T-helper 9 cell (primary cell): ENCODE measurements at places on chromosomes 11 and 22.

- DNase-seq: no peak
Observed at GRCh38 chr11:72250661-72251464, 6.9 kb upstream of the PHOX2A start.

GRCh38 chr22:32615874-32616564, 141.4 kb downstream of the FBXO7 start:
- DNase-seq: no peak

GRCh38 chr22:39514373-39514973, 5.9 kb upstream of the ATF4 start:
- peak; percentile 44 for DNase-seq

DNA sequence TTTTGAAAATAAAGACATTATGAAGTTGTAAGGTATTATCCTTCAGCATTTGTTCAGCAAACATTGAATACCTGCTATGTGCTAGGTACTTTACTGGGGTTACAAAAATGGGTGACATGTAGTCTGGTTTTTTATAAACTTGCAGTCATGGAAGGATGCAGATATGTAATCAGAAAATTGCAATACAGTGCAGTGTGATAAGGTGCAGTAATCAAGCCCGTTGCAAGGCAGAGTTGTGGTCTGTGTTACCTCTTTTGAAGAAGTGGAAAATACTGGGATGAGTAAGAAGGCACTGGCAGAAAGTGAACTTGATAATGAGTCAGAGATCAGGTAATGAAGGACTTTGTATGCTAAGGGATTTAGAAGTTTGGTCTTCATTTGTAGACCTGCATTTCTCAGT, 8.1 kb downstream of the FBXO7 start:
- no peak for DNase-seq

DNA sequence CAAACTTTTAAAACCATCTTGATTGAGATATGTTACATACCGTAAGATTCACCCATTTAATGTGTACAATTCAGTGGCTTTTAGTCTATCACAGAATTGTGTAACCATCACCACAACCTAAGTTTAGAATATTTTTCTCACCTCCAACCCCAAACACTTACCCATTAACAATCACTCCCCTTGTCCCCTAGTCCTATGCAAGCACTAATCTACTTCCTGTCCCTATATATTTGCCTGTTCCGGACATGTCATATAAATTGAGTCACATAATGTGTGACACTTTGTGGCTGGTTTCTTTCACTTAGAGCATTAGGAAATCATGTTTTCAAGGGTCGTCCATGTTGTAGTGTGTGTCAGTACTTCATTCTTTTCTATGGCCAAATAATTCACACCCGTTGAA, 38.8 kb downstream of the RASSF10 start:
- no peak for DNase-seq

- no peak for DNase-seq
Observed at GRCh38 chr11:87399341-87399740, 361.6 kb downstream of the TMEM135 start.

- DNase-seq: no peak
Observed at GRCh38 chr11:69487849-69488542, 6.5 kb downstream of the LINC01488 start.

DNA sequence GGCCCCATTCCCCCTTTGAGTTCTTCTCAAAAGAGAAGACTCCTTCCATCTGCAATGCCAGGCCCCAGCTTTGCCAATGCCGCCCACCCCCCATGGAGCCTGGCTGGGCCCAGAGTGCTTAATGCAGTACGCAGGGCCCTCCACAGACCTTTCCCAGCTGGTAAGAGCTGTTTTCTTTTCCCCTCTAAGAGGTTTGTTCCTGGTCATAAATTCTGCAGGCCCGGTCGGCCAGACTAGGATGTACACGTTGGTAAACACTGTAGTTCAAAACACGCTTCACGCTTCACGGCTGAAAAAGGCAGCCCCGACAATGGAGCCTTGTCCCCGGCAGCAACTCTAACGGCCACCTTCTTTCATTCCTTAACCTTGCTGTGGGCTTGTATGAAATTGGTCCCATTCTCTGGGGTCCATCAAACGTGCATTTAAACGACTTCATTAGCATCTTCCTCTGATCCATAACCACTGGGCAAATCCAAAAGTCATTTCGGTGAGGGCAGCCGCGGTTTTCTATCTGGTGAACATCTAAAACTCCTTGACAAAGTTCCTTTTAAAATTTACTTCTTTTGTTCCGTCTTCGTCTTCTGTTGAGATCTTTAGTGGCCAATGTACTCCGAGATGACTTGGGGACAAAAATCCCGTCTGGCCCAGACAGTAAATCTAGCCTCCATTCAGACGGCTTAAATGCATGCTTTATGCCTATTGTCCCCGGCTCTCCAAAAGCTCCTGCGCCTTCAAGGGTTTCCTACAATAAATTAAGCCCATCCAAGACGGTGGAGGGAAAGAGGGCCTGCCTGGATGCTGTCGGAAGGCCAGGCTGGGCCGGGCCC, 60.0 kb upstream of the MYEOV start:
- no peak for DNase-seq

DNA sequence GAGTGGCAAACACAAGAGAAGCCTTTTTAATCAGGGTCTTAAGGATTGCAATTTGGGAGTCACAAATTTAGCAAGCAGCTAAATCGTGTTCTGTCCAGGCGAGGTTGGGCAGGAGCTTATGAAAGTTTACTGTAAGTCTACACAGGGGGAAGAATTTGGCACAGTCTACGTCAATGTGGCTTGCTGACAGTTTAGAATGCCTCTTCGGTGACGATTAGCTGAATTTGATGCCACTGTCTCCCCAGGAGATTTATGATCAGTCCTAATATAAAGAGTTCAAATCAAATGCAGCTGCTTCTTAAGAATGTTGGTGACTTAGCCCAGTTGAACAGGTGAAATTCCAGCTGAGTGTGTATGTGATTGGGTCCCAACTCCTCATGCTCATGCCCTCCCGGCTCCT, 114.1 kb upstream of the CLPB start:
- no peak for DNase-seq

DNA sequence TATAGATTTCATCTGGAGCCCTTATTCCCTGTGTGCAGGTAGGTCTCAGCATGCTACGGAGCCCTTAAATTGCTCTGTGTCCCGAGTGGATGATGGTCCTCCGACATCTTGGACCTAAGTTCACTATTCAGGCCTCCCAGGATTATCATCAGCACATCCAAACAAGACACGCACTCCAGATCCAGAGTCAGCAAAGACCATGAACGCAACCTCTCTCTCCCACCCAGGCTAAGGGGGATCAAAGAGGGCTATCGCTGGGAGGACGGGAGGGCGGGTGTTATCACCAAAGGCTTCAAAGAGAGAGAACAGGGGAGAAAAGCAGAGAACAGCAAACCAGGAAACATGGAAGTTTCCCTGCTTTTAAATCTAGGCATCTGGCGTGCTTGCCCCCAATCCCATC, 659.4 kb downstream of the TBC1D22A start:
- no peak for DNase-seq

DNA sequence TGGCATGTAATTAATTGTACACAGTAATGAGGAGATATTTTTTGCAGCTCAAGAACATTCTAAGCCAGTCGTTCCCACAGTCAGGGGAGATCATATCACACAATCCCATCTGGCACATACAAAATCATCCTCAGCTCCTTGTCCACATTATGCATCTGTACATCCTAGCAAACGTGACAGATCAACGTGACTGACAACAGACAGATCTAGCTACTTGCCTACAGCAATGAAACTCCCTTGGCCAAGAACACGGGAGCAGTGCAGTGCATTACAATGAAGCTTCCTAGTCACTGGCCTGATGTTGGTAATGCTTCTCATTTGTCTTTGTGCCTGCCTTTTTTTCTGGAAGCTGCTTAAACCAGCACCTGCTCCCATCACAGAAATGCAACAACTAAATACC, 24.5 kb upstream of the GUCY1A2 start:
- DNase-seq: no peak

DNA sequence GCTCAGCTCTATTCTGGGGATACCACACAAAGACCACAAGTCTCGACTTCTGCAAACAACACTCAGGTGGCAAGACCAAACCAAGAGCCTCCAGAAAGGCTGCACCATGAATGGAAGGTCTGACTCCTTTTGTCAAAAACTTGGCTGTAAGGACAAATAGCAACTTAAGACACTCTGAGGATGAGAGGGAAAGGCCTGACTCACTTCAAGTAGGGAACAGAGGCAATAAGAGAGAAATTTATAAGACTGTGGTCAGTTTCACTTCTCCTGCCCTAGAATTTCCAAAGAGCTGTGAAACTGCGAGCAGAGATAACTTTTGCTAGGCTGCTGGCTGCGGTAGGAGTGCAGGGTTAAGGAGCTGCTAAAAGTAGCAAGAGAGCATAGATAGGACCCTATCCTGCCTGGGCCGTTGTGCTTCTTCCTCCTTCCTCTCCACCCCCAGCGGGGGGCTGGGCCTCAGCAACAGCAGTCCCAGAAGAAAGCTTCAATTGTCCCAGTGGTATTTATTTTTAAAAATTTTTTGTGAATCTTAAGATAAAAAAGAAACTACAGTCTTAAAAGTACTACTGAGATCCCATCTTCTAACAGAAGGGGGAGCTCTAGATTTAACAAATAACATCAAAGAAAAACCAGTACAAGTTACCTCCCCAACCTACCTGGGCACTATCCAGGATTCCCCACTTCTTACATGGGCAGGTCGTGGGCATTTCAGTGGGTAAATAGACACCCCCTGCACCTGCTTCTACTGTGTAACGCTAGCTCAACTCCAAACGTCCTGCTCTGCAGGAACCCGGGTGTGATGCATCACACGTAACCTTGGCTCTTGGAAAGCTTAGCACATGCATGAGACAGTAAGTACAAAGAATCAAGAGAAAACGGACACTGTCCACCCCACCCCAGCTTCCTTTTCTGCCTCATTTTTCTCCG, 66.4 kb downstream of the SGSM3 start:
- no peak for DNase-seq

GRCh38 chr22:46563381-46564083, 26.1 kb upstream of the CELSR1 start:
- DNase-seq: peak; percentile 75

GRCh38 chr11:108559340-108559739, 34.2 kb downstream of the EXPH5 start:
- no peak for DNase-seq

DNA sequence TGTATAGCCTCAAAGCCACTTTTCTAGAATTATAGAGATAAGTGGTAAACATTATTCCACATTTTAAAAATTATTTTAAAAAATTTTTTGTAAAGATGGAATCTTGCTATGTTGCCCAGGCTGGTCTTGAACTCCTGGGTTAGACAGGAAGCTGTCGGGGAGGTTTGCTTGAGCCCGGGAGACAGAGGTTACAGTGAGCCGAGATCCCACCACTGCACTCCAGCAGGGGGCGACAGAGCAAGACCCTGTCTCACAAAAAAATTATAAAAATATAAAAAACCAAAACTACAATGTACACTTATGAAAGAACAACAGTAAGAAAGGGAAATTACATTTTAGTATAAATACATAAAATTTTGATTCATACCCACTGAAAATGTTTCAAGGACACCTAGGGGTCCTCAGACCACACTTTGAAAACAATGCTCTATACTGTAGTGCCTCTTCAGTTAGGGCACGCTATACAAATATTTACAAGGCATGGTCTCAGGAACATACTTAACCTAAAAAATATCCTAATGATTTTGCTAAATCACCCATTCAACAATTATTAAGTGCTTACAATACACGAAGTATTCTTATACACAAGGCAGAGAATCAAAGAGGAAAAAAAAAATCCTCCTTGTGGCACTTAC, 111.2 kb downstream of the MRTFA start:
- peak; percentile 72 for DNase-seq

- no peak for DNase-seq
Observed at GRCh38 chr11:29782447-29782846, 234.4 kb downstream of the KCNA4 start.

- DNase-seq: no peak
Observed at GRCh38 chr11:76266286-76267100, 60.2 kb upstream of the WNT11 start.

DNA sequence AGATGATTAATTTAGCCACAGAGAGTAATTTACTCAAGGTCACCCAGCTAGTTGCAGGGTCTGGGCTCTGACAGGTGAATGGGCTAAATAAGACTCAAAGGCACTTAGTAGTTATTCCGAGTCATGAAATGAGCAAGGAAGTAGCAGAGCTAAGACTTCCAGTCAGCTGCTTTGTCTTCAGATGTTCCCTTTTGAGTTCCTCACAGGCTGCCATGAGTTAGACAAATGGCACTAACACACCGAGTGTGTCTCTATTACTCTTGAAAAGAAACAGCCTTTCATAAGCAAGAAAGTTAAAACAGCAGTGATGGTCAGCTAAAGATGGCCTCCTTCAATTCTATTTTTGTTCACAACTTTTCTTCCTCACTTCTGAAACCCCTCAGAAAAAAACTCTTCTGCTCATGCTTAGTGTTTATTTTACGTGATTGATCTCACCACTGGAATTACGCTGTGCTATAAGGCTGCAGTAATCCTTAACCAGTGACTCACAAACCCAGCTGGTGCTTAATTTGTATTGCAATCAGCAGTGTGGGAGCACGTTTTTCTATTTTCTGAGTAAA, 389.1 kb downstream of the AASDHPPT start:
- no peak for DNase-seq

GRCh38 chr11:19241260-19242178, 774 bp upstream of the E2F8 start:
- no peak for DNase-seq

GRCh38 chr22:49760630-49761571, 66.8 kb downstream of the BRD1 start:
- no peak for DNase-seq

- DNase-seq: no peak
Observed at GRCh38 chr11:19027829-19028595, 32.5 kb downstream of the MRGPRX2 start.

DNA sequence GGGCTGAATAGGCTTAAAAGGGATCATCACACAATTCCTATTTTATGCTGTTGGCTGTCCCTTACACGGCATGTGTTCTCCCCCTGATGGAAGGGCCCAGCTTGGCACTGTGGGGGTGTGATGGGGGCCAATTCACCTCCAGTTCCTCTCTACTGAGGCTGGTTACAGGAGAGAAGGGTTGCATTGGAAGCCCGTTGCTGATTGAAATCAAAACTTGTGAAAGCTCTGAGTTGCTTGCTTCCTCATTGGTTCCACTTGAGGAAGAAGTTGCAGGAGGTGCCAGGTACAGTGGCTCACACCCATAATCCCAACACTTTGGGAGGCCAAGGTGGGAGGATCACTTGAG, 13.3 kb upstream of the PRG2 start:
- DNase-seq: no peak

- DNase-seq: no peak
Observed at GRCh38 chr22:20779014-20779817, 5.3 kb downstream of the SERPIND1 start.

DNA sequence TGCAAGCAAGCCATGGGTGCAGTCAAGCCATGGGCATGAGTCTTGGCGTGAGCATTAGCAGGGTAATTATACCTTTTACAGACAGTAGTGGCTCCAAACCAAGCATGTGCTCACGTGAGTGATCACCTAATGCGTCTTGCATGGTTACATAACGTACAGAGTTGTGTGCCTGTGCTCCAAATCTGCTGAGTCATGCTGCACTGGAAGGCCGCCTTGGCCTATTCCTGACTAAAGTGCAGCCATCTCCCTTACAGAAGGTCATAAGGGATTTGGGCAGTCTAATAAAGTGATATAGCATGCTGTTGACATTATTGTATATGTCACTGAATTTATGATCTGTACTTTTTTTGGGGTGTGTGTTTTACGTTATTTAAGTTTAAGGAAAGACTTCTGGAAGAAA, 102.4 kb downstream of the ARHGAP42 start:
- DNase-seq: no peak

- no peak for DNase-seq
Observed at GRCh38 chr11:16613262-16613511, 125.3 kb upstream of the C11orf58 start.

- DNase-seq: no peak
Observed at GRCh38 chr11:132285631-132286030, 915.2 kb downstream of the NTM start.

- DNase-seq: no peak
Observed at GRCh38 chr22:33591946-33592345, 328.3 kb downstream of the LARGE1 start.
